HT1080 (cell line): ENCODE measurements at places on chromosomes 2 and 18.

DNA sequence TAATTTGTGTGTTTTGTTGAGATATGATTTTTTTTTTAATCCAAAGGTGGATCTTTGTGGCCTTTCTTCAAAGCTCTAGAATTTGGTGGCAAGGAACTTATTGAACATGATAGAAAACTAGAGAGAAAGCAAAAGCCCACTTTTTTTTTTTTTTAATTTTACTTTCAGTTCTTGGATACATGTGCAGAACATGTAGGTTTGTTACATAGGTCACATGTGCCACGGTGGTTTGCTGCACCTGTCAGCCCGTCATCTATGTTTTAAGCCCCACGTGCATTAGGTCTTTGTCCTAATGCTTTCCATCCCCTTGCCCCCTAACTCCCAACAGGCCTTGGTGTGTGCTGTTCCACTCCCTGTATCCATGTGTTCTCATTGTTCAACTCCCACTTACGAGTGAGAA is 135.9 kb downstream of the RHBDD1 start:
- DNase-seq, result no peak

DNA sequence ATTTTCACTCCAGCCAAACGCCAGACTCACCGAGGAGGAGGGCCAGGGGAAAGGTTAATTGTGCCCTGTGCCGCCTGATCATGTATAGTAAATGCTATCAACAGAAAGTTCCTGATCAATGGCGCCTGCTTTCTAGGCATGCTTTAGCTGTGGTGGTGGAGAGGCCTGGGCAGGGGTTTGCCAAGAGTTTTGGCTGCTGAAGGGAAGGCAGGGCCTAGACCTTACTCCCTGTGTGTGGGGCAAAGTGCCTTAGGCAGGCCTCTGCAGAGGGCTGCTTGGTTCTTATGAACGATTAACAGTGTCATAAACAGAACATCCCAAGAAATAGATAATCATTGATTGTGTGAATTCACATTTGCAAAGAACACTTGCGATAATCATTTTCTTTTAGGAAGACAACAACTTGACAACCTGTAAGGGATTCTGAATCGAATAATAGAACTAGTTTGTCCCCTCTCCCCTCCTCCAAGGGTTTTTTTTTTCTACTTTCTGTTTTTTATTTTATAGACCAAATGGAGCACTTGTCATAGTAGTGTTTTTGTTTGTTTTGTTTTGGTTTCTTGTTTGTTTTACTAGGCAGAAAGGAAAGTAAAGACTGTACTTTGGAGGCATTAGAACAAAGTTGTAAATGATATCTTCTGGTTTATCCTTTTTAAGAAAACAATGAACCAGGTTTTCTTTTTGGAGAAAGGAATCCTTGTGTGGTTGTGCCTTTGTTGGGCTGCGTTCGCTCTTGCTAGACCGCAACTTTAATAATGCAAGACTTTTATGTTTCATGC is 6.5 kb downstream of the TSHZ1 start:
- DNase-seq, result no peak

- no peak for DNase-seq
Observed at GRCh38 chr2:45533771-45534170, 77.3 kb downstream of the SRBD1 start.

- DNase-seq, result no peak
Observed at GRCh38 chr18:78246050-78246449, 733.6 kb upstream of the SALL3 start.

DNA sequence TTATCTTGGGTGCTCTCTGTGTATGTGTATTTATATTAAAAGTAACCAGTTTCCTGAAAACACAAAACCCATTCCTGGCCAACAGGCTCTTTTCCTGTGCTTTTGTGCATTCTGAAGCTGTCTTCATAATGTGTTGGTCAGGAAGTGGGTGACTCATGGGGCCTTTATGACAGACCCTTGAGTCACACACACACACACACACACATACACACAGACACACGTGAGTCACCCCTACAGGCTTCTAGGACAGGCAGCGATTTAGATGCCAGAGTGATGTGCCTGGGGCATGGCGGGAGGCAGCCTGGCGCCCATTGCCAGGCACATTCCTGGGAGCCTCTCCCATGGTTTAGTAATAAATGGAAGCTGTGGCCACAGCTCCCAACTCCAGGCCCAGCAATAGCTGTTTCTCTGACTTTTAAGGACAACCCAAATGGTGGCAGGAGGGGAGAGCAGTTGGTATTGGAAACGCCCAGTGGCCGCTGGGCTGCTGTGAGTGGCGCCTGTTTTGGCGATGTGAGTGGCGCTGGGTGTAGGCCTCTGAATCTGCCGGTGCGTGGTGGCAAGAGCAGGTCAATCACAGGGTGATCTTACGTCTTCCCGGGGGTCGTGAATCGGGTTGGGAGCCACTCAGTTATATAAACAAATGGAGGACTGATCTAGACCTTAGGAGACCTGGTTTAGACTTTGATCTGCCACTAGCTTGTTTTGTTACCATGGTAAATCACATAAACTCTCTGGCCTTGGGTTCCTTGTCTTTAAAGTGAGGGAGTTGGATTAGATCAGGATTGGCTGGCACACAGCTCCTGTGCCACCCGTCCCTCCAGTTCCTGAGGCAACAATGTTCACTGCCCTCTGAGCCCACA is 150.7 kb upstream of the DLX2 start:
- peak; percentile 100 for DNase-seq

DNA sequence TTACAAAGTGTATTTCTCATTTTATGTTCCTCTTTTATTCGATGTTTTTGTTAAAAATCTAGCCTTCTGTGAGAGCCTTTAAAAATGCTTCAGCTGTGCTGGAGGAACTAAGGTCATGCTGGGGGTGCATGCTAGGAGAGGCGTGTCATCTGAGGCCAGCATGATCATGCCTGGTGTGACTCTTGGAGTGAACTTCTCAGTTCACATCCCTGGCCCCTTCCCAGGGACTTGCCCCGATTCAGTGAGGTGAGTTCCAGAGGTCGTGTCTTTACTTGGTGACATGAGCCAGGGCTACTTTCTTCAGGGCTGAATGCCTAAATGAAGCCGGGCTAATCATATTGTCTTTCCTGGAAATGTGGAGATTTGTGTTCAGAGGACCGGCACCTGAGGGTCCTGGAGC is 264.9 kb downstream of the MREG start:
- no peak for DNase-seq

DNA sequence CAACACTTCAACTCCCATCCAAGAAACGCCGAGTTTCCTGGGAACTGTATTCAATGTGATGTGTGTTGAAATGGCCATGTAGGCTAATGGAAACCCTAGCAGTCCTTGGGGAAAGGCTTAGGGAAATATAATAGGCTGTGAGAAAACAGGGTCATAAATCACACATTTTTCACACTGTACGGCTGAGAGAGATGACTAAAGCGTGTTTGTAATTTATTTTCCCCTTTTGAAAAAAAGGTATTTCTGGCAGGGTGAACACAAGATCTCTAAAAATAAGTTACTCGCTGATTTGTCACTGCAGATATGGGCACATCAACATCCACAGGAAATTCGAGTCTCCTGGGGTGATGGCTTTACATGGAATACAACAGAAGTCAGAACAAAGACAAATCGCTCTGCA is 109.6 kb upstream of the ST6GAL2 start:
- DNase-seq, result peak; percentile 37

DNA sequence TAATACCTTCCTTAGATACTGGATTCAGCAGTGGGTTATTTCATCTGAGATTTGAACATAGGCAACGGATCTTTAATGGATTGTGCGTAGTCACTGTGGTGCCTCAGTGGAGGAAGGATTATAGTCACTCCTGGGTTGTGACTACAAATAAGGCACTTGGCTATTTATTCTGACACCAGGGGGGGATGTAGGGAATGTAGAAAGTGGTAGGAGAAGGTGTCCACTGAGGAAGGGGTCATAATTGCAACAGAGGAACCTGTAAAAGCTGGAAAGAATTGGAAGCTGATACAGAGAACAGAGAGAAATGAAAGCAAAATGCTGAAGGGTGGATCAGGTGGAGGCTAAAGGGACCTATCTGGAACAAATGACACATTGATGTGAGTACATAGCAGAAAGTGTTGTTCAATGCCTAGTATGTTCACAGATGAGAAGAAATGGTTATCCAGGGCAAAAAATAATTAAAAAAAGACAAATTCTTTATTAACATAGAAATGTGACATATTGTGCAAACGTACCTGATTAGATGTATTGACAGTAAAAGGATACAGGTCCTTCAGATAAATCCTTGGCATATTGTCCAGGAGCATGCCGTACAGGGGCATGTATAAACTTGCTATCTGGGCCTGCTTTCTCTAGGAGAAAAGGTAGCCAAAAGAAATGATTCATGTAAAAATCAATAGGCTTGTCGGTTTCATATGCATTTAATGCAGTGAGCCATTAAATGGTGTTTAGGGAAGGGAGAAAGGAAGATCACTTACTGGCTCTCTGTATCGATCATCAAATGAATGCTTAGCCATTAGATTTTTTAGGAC is 91.2 kb upstream of the CCDC195 start:
- DNase-seq, result no peak

DNA sequence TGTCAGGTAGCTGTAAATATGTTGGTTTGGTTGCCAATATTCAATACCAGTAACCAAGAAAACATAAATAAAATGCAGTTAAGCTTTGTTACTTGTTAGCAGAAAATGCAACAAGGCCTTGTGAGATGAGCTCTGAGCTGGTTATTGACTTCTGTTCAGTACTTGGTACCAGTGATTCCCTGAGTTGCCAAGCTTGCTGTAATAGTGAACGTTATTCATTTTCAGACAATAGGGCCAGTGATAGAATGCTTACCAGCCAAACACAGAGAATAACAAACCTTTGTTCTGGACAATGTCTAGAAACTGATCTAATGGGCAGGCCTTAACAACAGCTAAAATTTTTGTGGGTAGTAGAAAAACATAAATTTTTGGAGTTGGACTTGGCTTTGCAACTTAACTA is 29.5 kb downstream of the RASGRP3 start:
- DNase-seq, result no peak

GRCh38 chr2:86249579-86250391 is 50.5 kb downstream of the MRPL35 start:
- DNase-seq, result peak; percentile 83

DNA sequence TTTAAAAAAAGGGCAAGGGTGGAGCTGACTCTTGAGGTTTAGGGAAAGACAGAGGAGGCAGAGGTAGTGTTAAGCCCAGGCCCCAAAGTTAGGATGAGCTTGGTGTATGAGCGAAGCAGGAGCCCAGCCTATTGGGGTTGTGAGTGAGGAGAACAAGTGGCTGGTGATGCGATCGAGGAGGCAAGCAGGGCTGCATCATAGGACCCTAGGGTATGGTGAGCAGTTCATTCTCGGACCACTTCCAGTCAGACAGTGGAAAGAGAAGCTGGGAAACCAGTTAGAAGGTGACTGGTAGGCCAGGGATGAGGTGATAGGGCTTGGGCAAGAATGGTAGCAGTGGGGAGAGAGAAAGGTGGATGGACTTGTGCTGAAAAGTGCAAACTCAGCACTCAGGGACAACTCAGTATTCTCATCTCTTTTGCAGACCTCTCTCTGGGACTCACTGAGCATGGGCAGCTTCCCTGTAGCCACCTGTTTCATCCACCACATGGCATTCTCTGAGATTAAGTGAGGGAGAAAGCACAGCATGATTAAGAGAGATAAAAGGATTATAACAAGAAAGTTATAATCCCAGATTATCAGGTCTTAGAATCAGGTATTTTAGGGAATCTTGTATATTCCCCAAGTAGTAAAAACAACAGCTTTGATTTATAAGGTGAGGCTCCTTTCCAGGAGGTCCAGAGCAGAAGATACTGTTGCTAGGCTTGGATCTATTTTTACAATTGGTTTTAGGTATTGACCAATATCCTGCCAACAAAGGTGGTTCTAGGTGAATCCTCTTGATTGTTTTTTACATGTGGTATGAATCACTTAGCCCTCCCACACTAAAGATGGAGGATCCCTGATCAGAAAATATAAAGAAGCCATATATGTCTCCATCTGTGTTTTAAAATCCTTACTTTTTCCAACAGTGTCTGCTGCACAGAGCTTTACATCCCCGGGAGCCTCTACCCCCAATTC is 38.3 kb downstream of the XRCC5 start:
- no peak for DNase-seq

GRCh38 chr2:238336151-238336550 is 15.8 kb downstream of the TRAF3IP1 start:
- no peak for DNase-seq

DNA sequence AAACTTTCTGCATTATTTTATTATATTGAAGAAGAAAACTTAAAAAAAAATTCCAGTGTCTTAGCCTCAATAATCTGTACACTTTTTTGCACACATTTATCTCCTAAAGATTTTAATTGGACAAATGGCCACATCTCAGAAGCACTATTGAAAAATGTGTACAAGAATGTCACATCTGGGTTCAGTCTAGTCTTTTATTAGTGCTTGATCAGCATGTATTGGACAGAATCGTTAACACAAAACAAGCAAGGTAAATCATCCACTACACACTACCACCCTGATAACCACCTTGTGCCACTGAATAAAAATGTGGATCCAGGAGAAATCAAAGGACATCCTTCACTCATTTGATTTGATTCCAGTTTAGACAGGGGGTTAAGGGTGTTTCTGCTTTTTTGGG is 554.8 kb downstream of the ARHGAP15 start:
- no peak for DNase-seq

DNA sequence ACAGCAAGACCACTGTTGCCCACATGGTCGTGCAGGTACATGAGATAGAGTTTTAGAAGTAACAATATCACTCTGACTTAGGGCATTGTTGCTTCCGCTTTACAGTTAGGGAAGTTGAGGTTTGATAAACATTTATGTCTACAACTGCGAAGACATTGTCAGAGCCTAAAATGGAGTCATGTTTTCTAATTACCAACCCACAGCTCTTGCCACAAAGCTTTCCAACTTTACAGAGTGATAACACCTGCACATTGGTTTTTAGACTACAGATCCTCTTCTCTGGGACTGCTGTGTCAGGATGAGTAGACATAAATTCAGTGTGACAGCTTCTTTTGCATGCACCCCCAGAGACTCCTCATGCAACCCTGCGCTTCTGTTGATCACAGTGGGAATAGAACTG is 119.0 kb downstream of the FEZ2 start:
- DNase-seq, result no peak

GRCh38 chr2:46298522-46299353 is 1.5 kb downstream of the EPAS1 start:
- peak; percentile 26 for DNase-seq

- no peak for DNase-seq
Observed at GRCh38 chr18:49166327-49166726, 215.6 kb upstream of the SMAD7 start.

- no peak for DNase-seq
Observed at GRCh38 chr18:6363216-6363615, 51.5 kb downstream of the L3MBTL4 start.

- no peak for DNase-seq
Observed at GRCh38 chr2:238325694-238326093, 5.4 kb downstream of the TRAF3IP1 start.

- peak; percentile 15 for DNase-seq
Observed at GRCh38 chr18:3213300-3214059, 6.3 kb downstream of the MYOM1 start.

- DNase-seq, result no peak
Observed at GRCh38 chr2:49035481-49035880, 118.8 kb downstream of the FSHR start.
